Amygdala (tissue), 56 donors: ENCODE measurements at places on chromosomes 3 and 15.

DNA sequence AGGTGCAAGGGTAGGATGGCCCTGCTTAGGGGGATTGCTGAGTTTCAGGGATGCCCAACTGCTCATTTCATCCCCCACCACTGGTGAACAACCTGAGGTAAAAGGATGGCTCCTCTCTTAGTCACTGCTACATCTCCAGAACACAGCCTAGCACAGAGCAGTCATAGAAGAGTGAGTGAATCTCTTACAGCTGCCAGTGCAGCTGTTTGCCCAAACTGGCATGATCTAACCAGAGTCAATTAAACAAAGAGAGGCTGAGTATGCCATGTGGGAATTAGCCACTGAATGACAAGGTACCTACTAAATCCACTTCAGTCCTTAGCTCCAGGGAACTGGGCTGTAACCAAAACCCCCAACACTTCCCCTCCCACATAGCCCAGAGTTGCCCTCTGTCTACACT, 6.8 kb upstream of the NCKIPSD start:
- peak; percentile 25 for DNase-seq

GRCh38 chr3:187705164-187705563, 2.8 kb upstream of the RTP2 start:
- no peak for DNase-seq

GRCh38 chr3:32340039-32340438, 51.6 kb upstream of the CMTM7 start:
- no peak for DNase-seq

- no peak for DNase-seq
Observed at GRCh38 chr3:42911551-42911950, 5.6 kb downstream of the ZNF662 start.

DNA sequence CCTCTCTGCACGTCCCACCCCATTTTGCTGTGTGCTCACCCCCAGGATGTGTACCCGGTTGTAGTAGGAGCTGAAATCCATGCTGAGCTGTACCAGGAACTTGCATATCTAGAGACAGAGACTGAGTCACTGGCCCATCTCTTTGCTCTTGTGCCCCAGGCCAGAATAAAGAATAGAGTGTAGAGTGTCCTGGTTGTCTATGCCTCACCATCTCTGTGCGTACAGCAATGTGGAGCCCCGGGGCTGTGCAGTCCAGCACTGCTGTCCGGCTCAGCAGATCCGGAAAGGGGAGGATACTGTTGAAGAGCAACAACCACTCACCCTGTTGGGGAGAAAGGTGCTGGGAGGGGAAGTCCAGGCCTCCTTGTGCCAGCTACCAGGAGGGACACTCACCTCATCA, 2.6 kb downstream of the DALRD3 start:
- no peak for DNase-seq

DNA sequence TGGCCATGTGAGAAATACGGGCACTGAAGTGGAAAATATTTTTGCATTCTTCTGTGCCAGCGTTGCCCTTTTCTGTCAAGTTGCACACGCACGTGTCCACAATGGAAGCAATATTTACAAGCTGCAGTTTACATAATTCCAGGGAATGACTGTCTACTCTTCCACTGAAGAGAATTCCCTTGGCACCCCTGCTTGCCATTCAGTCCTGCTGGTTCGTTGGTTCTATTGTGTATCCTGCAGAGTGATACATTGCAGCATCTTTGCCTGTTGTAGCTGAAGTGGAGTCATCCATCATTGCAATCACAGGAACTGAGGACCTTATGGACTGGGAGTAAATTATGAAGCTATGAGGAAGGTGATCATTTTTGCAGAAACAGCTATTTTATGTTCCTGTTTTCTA, 759.4 kb downstream of the ROBO2 start:
- no peak for DNase-seq

GRCh38 chr3:148087601-148088371, 609.9 kb upstream of the AGTR1 start:
- no peak for DNase-seq

GRCh38 chr3:18657858-18658820, 233.0 kb upstream of the SATB1 start:
- no peak for DNase-seq

- peak; percentile 34 for DNase-seq
Observed at GRCh38 chr15:85689729-85690128, 105.0 kb downstream of the KLHL25 start.
